ENCODE measurements at places on chromosomes 1 and 21.

GRCh38 chr1:232764458-232765251, 40.6 kb upstream of the MAP10 start:
- no peak for DNase-seq

- DNase-seq, result no peak
Measured at GRCh38 chr1:18534810-18535205, 54.1 kb downstream of the KLHDC7A start.

DNA sequence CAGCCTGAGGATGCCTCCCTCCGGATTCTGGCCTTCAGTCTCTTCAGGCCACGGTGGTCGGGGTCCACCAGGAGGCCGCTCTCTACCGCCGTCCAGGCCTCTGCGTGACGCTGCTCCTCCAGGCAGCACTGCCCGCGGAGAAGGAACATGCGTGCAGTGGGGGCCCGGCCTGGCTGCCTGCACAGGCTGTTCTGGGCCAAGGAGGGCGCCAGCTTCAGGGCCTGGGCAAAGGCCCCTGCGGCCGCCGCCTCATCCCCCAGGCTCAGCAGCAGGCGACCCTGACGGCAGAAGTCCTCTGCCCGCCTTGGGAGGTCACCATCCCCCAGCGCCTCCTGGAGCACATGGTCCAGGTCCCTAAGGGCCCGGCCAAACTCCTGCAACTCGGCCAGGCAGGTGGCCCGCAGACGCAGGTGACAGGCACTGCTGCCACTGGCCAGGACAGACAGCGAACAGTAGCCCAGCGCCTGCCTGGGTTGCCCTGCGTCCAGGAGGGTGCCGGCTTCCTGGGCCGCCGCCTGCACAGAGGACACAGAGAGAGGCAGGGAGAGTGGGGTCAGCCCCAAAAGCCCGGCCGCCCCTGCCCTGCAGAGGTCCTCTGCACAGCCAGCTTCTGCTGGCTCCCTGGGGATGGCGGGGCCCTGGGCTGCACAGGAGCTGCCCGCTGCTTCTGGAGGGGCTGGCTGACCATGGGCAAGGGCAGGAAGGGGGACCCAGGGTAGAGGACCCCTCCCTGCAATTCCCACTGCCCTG, 8.7 kb upstream of the MMEL1 start:
- DNase-seq, result no peak

GRCh38 chr1:33634806-33635205, 162.4 kb downstream of the ZSCAN20 start:
- no peak for DNase-seq

DNA sequence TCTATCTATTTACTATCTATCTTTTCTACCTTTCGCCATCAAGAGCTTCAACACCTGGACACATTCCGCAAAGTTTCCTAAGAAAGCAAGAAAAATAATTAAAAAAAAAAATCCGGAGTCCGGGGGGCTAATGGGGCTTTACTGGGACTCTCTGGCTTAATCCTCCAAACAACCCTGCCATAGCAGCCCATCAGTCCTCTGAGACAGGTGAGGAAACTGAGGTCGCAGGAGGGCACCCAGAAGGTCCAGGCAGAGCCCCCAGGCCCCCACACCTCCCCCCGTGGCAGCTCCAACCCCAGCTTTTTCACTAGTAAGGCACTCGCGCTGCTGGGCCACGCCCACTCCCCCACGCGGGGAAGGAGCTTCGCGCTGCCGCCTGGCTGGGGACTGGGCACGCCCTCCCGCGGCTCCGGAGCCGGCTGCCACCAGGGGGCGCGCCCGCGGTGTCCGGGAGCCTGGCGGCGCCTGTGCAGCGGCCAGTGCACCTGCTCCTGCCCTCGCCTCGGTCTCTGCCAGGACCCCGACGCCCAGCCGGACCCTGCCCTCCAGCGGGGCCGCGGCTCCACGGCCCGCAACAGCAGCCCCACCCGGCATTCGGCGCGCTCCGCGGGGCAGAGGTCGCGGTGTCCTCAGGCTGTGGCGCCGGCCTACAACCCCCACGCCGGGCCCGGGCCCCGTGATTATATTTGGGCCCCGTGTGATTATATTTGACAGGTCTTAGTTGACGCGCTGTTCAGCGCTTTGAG, 54.1 kb upstream of the SAMD11 start:
- DNase-seq, result no peak

DNA sequence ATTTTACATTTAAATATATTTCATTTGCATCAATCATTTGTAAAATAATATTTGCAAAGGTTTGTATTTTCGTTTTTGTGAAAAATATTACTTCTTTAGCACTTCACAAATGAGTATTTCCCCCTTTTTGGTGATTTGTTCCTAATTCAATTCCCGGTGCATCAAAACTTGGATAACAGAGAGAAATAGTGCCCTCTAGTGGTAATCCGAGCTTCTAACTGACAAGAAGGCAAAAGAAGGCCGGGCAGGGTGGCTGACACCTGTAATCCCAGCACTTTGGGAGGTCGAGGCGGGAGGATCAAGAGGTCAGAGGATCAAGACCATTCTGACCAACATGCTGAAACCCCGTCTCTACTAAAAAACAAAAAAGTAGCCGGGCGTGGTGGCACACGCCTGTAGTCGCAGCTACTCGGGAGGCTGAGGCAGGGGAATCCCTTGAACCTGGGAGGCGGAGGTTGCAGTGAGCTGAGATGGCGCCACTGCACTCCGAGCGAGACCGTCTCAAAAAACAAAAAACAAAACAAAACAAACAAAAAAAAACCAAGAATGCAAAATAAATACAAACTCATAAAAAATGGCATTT, 137.7 kb downstream of the COL11A1 start:
- DNase-seq, result no peak

DNA sequence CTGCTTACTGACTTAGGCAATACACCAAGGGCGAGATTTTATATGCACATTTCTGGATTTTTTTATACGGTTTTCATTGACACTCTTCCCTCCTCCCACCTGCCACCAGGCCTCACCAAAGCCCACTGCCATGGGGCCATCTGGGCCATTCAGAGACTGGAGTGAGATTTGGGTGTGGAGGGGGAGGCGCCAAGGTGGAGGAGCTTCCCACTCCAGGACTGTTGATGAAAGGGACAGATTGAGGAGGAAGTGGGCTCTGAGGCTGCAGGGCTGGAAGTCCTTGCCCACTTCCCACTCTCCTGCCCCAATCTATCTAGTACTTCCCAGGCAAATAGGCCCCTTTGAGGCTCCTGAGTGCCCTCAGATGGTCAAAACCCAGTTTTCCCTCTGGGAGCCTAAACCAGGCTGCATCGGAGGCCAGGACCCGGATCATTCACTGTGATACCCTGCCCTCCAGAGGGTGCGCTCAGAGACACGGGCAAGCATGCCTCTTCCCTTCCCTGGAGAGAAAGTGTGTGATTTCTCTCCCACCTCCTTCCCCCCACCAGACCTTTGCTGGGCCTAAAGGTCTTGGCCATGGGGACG, 57.9 kb downstream of the LACTBL1 start:
- DNase-seq, result no peak

- DNase-seq, result no peak
Measured at GRCh38 chr1:161180639-161181038, 3.3 kb upstream of the B4GALT3 start.

DNA sequence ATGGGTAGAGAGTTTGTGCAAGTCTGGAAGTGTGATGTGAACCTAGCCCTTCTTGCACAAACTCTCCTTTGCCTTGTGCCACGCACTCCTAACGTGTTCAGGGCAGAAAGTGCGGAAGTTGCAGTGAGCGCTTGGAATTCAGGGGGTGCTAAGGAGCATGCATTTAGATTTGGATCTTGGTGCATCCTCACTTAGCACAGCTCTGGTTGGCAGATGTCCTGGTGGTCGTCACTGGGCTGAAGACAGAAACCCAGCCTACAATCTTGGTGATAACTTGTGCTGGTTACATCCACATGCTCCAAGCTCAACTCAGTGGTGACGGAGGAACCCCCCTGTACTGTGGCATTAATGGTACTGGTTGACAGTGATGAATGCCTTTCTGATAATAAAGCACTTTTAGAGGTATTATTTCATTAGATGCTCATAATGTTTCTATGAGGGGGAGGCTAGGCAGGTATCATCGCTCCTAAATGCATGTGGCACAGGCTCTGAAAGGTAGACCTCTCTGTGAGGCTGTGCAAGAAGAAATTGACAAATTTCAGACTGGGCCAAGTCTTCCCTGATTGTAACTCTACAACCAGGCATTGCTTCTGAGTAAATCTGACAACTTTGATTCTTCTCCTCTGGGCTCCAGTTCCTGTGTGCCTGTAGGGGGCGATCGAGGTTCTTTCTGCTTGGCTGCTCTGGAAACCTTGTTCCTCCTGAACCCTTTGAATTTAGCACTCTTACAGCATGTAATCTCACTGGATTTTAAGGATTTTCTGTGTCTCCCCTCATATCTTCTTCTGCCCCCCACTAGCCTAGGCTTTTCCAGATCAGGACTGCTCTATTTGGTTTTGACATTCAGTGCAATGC, 40.6 kb downstream of the MAPKAPK2 start:
- no peak for DNase-seq

DNA sequence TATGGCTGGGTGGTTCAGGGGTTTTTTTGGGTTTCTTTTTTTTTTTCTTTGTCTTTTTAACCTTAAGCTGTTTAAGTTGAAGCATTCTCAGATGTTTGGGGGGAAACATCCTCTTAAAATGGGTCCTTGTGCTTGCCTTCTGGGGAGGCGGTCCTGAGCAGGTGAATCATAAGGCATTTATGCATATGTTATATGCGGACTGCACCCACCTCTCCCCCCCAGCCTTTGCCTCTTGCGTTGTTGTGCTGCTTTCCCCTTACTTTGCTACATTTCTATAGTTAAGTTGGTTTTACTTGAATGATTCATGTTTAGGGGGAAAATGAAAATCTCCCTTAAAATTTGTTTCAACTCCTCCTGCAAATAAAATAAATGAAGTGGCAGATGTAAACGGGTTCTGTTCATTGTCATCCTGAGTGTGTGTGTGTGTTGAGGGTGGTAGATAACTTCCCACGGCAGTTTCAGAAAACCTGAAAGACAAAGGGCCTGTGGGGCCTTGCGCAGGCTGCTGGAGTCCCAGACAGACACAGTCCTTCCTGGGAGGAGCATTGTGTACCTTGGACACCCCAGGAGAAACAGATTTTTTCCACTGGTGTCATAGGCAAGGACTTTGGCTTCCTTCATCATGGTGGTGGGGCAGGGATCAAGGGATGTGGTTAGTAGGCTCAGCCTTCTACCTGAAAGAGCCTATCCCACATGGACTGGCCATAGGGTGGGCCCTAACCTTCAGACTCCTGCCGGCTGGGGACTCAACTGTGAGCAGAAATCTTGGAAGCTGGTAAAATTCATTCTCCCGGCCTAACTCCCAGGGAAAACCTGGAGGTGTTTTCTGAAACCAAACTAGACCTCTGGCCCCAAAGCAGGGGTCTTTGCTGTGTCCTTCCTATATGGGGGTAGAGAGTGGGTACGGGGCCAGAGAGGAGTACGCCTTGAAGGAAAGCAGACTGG, 926 bp upstream of the SH3D21 start:
- DNase-seq, result no peak

DNA sequence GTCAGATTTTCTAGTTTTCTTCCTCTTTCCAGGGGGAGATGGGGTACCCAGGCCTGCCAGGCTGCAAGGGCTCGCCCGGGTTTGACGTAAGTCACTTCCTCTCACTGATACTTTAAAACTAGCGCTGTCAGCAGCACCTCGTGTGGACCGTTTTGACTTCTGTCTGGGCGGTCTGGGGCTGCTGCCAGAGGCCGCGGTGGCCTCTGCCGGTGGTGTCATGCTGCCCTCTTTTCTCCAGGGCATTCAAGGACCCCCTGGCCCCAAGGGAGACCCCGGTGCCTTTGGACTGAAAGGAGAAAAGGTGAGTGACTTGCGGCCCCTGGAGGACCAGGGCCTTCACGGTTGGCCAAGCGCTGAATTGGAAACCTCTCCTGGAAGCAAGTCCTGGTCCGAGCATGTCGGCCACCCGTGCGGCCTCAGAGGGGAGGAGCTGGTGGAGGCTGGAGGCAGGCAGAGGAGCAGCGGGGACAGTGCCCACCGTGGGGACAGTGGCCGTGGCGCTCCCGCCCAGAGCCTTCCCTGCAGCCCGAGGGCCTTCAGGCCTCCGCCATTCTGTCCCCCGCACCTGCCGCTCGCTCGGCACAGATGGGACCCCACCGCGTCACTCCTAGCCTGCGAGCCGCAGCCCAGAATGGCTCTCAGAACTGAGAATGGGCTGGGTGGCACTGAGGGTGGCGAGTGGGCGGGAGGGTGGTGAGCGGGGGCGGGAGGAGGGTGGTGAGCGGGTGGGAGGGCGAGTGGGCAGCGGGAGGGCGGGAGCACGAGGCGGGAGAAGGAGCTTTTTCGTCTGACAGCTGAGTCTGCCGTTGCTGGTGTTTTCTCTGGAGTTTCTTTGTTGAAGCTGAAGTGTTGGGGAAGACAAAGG, 9.4 kb downstream of the COL6A1 start:
- DNase-seq, result no peak

GRCh38 chr1:185646202-185646683, 87.9 kb upstream of the HMCN1 start:
- DNase-seq, result no peak

GRCh38 chr1:2348346-2349325, 42.7 kb downstream of the MORN1 start:
- DNase-seq, result no peak

- no peak for DNase-seq
Measured at GRCh38 chr1:2386636-2387611, 4.4 kb downstream of the MORN1 start.

GRCh38 chr1:93758842-93759515, 77.3 kb upstream of the BCAR3 start:
- no peak for DNase-seq

- DNase-seq, result no peak
Measured at GRCh38 chr21:28272272-28272992, 720.2 kb downstream of the LTN1 start.

DNA sequence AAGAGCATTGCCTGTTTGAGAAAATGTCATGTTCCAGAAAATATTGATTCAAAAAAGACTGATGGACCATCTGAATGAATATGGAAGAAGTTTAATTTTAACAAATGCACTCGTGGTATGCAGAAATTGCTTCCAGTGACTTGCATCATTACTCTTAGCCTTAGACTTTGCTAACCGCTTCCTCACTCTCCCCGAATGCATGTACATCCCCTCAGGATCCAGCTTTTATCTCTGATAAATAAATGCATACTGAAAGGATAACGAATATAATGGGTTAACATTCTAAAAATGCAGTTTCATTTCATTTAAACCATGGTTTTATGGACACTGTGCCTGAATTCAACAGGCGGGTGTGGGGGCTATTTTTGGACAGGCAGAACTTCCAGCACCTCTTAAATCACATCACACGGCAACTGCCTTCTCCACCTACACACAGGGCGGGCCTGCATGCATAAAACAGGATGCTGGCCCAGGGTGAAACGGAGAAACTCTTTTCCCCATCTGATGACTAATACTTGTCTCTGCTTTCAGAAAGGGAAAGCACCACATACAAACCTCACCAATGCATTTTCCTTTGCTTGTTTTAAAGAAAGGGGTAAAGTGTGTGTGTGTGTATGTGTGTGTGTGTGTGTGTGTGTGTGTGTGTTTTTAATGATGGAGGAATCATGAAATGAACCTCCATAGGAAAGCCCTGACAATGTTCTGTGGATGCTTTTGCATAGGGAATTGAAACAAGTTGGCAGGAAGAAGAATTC, 48.7 kb downstream of the SPAG17 start:
- DNase-seq, result no peak

DNA sequence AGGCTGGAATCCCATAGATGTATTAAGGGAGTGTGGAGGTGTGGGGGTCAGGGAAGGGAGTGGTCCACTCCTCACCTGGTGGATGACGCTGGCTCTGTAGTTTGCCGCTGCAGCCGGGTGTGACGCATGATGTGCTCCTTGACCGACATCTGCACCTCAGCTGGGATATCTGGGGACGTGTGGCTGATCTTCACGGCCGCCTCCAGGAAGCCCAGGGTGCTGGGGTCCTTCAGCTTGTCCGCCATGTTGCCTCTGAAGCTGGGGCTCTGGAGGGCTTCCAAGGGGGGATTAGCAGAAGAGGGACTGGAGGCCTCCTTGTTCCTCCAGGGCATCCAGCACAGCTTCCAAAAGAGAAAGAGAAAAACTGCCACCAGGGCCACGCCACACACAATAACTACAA, 14.1 kb downstream of the SYT6 start:
- DNase-seq, result no peak

All from cortex of kidney (tissue), 1 donor.